ENCODE measurements at places on chromosomes 4 and X.

DNA sequence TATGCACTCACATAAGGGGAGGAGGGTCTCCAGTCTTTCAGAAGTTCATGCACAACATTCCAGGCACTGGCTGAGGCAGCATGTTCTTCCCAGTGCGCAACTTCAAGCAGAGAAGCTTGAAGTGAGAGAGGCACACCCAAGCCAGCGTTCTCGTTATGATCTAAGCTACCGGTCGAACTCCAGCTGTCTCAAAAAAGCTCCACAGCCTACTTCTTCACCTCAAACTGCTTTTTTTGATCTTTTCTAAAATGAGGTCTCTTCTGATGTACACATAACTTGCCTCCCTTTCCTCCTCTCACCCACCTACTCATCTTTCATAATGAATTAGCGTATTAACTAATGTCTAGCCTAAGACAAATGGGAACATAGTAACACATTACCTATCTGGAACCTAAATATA, 25.3 kb downstream of the GPC4 start:
- no peak for DNase-seq

GRCh38 chr4:91298156-91298700, 1005.5 kb upstream of the GRID2 start:
- DNase-seq, result no peak

- DNase-seq, result no peak
Observed at GRCh38 chr4:61924131-61924530, 724.0 kb downstream of the ADGRL3 start.

DNA sequence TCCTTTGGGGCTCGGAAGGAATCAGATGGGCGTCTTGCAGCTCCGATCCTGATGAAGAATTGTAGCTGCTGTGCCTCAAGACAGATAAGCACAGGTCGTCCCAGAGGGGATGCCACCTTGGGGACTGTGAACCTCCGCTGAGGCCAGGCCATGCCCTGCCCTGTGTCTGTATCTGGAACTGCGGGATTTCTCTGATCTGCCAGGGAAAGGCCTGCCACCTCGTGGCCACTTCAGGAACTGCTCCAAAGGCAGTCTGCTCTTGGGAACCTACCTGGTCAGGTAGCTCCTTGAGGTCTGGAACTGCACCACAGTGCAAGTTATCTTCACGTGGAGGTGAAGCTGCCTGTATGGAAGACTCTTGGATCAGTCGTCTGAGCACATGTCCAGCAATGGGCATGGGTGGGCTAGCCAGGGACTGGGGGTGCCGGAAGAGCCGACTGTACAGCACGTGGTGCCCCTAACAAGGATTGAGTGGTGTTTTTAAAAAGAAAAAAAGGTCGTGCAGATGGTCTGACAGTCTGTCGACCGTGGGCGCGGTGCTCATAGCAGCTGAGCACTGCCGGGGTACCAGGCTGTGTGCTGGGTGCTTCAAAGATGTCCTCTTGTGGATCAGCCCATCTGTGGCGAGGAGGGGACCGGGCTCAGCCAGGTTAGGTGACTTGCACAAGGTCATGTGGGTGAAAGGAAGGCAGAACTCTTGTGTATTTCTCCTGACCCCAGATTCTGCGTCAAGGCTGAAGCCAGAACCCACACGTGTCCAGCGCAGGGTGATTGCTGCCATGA, 3.1 kb upstream of the GRPEL1 start:
- peak; percentile 52 for DNase-seq

DNA sequence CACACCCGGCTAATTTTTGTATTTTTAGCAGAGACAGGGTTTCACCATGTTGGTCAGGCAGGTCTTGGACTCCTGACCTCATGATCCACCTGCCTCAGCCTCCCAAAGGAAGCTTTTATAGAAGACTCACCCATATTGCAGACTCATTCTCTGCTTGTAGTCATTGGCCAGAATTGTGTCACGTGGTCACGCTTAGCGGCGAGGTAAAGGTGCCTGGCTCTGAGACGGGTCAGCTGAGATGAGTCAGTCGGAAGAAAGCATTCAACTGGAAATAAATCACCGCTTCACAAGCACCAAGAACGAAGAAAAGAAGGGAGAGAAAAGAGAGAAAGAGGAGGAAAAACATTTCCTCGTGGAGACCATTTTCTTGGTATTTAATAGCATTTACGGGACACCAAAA, 218.8 kb upstream of the NOCT start:
- no peak for DNase-seq

GRCh38 chrX:55486736-55487135, 2.9 kb downstream of the USP51 start:
- no peak for DNase-seq

DNA sequence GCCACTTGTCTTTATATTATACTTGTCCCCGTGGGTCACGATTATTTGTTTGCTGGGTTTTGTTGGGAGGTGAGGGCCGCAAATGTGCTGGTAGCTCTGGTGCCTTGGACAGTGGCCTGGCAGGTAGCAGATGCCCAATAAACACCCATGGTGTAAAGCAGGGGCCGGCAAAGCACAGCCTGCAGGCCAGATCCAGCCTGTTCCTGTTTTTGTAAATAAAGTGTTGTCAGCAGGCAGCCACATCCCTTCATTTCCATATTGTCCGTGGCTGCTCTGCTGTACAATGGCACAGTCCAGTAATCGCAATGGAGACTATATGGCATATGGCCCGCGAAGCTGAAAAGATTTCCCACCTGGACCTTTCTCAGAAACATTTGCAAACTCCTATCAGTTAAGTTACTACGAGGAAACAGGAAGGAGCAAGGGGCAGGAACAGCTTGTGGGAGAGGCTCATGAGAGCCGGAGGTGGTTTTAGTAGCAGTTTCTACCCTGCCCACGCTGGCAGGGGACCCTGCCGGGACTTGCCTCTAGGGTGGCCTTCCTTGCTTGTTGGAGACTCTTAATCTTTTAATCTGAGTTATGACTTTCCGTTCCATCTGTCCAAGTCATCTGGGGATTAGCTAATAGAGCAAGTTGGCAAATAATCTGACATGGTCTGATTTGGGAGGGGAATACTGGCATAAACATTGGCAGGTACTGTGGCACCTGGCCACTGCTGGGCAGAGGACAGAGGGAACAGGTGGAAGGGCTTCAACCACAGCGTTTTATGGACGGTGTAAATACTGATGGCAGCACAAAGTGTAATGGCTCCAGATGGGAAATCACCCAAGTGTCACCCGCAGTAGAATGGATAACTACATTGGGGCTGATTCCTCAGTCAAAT, 19.6 kb downstream of the CLCN4 start:
- no peak for DNase-seq

DNA sequence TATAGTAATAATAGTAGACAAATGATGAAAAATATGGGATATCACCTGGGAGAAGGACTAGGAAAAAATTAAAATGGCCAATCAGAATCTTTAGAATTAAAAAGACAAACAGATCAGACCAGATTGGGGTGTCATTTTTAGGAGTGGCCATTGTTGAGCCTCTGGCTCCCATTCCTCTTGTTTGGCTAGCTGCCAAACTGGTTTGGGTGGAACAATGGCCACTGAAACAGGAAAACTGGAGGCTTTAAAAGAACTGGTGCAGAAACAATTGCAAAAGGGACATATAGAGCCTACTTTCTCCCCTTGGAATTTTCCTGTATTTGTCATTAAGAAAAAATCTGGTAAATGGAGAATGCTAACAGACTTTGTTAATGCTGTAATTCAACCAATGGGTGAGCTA, 294.8 kb upstream of the DKK2 start:
- DNase-seq, result no peak

Data from amniotic epithelial cell (primary cell).